ENCODE measurements at places on chromosomes 16 and 17.

GRCh38 chr17:31595666-31596381 lies 204.3 kb downstream of the RAB11FIP4 start:
- DNase-seq: no peak

GRCh38 chr16:64617836-64618476 lies 503.9 kb downstream of the CDH11 start:
- DNase-seq: no peak

GRCh38 chr17:28368306-28368831 lies 1.7 kb downstream of the VTN start:
- DNase-seq: no peak

DNA sequence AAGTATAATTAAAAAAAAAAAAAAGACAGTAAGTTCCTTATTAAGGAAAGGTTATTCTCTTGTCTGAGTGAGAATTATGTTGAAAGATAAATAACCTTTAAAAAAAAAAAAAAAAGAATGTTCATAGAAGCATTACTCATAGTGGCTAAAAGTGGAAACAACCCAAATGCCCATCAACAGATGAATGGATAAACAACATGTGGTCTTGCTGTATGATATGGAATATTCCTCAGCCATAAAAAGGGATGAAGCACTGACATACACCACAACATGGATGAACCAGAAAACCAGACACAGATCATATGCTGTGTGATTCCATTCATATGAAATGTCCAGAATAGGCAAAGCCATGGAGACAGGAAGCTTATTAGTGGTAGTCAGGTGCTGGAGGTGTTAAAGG lies 9.2 kb upstream of the CCNF start:
- DNase-seq: no peak

DNA sequence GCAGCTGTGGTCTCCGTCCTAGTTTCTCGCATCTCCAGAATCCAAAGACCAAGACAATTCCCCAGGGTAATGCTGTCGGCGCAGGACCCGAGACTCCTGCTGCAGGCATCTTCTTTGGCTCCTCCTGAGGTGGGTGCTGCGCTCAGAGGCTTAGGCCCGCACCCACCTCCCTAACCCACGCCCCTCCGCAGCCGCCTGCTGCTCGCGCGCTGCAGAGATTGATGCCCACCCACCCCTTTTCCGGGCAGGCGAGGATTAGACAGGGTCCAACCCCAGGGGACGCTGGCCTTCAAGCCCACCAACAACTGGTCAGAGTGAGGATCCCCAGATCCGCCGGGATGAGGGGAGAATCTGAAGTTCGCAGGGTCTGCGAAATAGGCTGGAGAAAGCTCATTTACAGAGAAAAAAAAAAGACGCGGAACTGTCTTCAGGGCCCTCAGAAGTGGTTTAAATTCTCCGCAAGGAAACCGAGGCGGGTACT lies 27.9 kb downstream of the SLFN11 start:
- DNase-seq: no peak

DNA sequence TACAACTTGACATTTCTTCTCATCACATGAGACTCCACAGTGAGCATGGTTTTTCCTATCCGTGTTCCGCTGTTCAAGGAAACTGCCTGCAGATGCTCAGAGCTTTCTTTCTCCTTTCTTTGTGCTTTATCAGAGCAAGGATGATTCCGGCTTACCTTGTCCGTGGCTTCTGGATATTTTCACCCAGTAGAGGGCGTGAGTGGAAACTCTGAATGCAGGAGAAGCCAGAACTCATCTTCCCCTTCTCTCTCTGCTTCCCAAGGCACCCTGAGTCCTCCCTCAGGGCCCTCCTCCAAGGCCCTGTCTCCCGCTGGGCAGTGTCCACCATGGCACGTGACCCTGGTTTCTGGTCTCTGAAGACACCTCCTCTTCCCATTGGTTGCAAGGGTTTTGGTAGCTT lies 721.1 kb upstream of the RBFOX1 start:
- no peak for DNase-seq

DNA sequence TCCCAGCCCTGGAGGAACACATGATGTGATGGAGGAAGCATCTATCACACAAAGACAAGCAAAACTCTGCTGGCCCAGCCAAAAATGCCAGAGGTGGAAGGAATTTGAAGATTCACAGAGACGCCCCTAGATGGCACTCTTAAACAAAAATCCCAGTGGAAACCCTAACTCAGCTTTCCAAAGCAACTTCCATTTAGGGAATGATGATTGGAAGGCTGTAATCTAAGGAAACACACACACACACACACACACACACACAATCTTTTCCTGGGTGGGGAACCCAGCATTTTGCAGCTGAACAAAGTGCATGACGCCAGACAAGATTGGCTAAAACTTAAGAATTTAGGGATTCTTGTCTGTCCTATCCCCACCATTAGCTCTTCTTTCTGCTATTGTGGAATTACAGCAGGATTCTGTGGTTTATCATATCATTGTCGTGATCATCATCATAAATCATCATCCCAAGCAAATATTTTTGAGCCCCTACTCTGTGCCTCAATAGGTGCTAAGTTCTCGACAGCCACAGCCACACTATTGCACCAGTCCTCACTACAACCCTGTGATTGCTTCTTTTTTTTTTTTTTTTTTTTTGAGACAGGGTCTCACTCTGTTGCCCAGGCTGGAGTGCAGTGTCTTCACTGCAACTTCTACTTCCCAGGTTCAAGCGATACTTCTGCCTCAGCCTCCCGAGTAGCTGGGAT lies 1.6 kb upstream of the LDAF1 start:
- no peak for DNase-seq

GRCh38 chr17:72587773-72588511 lies 467.1 kb downstream of the SOX9 start:
- DNase-seq: no peak

DNA sequence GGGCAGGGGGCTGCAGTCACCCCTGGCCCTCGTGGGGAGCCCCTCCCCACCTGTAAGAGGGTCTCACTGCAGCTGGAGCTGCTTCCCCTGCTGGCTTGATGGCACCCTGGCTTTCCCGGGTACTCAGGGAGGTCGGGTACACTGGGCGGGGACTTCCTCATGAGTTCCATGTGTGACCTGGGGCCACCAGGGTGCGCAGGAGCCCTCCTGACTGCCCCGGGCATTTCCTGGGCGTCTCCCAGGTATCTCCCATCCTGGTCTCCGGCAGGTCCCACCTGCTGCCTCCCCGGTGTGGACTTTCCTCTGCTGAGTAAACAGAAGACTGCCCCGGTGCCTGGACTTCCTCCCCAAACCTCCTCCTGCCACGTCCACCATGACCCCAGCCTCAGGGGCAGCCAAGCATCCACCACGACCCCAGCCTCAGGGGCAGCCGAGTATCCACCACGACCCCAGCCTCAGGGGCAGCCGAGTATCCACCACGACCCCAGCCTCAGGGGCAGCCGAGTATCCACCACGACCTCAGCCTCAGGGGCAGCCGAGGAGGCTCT lies 40.9 kb downstream of the CBFA2T3 start:
- no peak for DNase-seq

DNA sequence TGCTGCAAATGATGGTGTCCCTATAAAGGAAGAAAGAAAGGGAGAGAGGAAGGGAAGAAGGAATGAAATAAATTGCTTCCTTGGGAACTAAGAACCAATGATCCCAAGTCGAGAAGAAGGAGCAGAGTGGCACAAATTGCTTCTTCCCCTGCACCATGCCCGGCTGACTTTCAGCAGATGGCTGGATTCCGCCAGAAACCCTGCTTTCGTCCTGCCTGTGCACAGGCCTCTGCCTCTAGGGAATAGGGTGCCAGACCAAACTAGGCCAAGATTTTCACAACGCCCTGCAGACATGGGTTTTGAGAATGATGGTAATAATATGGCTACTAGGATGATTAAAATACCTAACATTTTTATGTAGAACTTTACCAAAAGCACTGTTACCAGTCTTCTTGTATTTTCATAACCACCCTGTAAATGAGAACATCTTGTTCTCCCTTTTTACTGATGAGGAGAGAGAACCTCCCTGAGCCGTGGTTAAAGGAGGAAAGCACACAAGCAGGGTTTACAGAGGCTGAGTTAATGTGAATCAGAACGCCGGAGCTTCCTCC lies 122.1 kb upstream of the HSBP1 start:
- no peak for DNase-seq

DNA sequence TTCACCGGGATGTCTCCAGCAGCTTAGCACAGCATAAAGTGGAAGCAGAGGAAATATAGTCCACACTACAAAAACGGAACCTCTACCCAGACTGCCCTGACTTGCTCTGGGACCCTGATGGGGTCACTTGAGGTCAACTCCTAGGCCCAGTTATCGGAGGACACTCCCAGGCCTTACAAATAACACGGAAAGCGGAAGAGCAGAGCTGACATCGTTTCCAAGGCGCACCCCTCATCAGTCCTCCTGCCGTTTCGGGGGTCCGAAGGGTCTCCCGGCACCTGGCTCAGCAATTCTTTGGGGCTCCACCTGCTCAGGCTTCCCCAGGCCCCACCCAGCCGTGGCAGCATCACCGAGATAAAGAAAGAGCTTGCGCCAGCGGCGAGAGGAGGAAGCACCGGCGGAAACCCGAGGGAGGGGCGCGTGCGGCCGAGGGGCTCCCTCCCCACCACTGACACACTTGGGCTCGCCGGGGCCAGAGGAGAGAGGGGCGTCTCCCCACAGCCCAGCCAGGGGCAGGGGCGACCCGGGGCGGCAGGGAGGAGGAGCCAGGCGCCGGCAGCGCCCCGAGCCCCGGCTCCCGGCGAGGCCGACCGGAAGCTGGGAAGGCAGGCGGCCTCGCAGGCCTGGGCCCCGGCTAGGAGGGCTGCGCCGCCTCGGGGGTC lies 727 bp downstream of the CORO7 start:
- DNase-seq: peak; percentile 47

DNA sequence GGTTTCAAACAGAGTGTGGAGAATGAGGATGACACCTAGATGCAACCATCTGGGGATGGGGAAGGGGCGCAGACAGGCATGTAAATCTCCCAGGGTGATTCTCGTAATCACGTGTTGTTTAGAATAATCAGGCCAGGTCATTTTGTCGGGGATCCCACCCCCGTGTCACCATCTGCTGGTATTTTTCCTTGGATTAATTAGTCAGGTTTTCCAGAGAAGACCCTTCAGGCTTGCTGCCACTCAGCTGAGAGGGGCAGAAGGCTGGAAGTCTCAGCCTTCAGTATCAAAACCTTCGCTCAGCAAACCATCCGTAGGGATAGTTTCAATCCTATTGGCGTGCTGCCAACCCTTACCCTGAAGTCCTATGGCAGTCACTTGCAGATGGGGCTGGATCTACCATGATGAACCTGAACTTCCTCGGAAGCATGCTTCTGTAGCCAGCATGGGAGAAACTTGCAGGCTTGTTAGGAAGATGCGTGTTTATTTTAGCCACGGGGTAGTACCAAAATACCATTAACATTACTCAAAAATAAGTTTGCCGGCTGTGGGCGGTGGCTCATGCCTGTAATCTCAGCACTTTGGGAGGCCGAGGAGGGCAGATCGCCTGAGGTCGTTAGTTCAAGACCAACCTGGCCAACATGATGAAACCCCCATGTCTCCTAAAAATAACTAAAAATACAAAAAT lies 7.5 kb upstream of the ADCY9 start:
- DNase-seq: no peak

GRCh38 chr17:41967141-41967920 lies 736 bp downstream of the CNP start:
- DNase-seq: peak; percentile 27

Measured in stimulated activated CD4-positive, alpha-beta T cell treated with anti-CD3 and anti-CD28 coated beads, Interleukin-2, amount 100 ng/mL, for 48 hours (primary cell).